Stimulated activated CD8-positive, alpha-beta memory T cell treated with anti-CD3 and anti-CD28 coated beads, Interleukin-15, amount 100 ng/mL, for 24 hours (primary cell): ENCODE measurements at places on chromosomes 4 and X.

- DNase-seq, result no peak
Observed at GRCh38 chr4:87079967-87080366, 140.5 kb downstream of the KLHL8 start.

DNA sequence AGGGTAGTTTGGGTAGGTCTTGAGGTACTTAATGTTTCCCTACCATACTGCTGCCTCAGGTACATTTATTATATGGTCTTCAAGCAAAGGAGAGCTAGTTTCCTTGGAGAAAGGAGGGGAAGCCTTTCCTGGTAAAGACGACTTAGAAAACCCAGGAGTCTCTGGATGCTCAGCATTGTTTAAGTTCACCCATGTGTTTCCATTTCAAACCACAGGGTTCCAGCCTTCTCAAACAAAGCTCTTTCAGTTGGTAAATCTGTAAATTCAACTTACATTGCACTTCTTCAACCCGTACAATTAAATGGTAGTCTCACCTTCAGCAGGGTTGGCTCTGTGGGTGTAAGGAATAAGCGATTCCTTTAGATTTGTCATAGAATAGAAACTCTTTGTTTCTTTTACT lies 111.9 kb upstream of the UNC5C start:
- DNase-seq, result no peak

DNA sequence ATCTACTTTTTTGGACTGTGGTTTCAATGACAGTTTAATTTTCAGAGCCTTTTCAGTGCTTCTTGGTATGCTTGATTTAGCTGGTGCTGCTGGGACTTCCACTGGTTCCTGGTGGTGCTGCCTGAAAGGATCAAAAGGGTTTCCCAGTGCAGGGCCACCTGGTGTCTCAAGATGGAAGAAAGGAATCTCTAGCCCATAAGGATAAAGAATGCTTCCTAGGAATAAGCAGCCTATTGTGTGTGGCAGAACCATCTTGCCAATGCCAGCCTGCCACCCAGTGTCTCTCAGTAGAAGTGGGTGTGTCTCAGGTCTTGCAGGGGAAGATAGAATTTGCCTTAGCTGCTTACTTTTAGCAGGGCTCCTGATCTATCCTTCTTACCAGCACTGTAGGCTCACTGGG lies 15.0 kb upstream of the RAI2 start:
- DNase-seq, result no peak

DNA sequence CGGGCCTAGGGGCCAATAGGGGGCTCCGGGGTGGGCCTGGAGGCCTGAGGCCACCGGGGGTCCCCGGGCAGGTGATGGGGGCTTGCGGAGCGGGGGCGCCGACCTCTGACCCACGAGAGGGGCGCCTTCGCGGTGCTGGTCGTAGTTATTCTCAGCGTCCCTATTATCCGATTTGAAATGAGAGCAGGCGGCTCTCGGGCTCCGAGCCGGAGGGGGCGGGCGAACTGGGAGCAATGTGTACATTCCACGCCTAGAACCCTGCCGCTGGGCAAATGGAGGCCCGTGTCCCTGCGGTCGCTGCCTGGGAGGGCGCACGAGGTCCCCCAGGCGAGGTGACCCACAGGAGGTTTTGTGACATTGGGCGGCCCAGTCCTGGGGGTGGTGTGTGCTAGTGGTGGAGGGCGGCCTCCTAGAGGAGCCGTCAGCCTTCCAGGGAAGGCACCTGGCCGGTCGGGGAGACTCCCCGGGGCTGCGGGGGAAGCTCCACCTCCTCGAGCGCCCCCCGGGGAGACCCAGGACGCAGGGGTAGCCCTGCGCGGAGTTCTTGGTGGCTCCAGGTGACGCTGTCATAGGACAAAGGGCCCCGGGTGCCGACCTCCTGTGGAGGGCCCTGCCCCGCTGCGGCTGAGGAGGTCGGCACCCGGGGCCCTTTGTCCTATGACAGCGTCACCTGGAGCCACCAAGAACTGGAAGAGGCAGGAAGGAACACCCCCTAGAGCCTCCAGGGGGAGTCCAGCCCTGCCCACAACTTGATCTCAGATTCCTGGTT lies 102.6 kb upstream of the PRKX start:
- no peak for DNase-seq

DNA sequence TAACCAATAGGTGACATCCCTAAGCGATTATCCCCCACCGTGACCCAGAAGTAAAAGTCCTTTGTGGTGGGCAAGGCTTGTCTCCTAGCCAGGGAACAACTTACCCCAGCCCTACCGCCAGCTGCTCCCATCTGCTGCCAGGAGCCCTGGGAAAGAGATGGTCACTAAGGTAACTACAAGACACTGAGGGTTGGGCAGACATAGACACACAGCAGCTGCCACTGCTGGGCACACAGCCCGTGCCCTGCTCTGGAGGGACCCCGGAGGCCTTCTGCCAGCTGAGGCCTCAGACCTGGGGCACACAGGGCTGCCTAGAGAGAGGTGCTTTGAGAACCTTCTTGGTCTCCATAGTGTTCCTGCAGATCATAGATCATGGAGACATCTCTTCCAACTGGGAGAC lies 53.0 kb upstream of the PROM1 start:
- DNase-seq, result no peak

DNA sequence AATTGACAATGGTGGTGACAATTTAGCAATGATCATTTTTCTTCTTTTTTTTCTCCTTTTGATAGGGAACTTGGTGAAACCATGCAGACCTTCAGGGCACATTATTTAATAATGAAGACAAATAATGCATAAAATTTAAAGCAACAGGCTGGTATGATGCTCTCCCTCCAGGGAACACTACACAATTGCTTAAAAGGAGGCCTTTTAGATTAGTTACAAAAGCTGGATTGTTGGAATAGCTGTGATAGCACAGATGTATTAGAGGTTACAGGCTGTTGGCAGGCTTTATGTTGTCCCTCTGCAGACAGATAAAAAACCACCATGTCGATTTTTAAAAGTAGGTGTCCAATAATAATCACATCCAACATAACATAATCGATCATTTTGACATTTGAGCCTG lies 307.0 kb downstream of the ADGRL3 start:
- no peak for DNase-seq

- no peak for DNase-seq
Observed at GRCh38 chr4:109233570-109233969, 68.9 kb downstream of the COL25A1 start.

GRCh38 chr4:146852360-146852759 lies 93.3 kb downstream of the TTC29 start:
- DNase-seq, result no peak

GRCh38 chr4:8704632-8705031 lies 112.1 kb downstream of the CPZ start:
- DNase-seq, result no peak

- DNase-seq, result no peak
Observed at GRCh38 chrX:840556-840955, 210.0 kb downstream of the SHOX start.
